ENCODE measurements at places on chromosomes 5 and 9.

DNA sequence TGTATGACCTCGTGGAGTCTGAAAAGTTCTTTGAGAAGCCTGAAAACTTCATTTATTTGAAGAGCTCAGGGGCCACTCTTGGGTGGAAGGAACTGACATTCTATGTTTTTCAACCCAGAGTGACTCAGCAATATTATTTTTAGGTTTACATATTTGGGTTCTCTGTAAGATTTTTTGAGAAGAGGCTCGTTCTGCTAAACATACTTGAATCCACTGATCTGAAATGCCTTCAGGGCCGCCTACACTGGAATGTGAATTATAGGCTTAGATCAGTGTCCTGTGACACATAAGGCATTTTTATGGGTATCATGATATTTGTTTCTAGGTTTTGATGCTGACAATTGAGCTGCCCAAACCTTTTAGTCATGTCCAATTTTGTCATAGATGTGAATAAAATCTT, 86.2 kb downstream of the PSAT1 start:
- H3K4me3 ChIP-seq: no peak overlapping the region
- DNase-seq: peak; percentile 50
- H3K36me3 ChIP-seq: no peaks in the 10 kb centered on the region
- H3K27me3 ChIP-seq: no peaks in the 10 kb centered on the region

GRCh38 chr9:99108131-99108530, 3.2 kb downstream of the TGFBR1 start:
- no peak overlapping the region for H3K27ac ChIP-seq
- H3K27me3 ChIP-seq: no peaks in the 10 kb centered on the region
- H3K4me1 ChIP-seq: peaks cover 15% of the 10 kb centered on the region
- no peak overlapping the region for H3K4me3 ChIP-seq
- no peaks in the 10 kb centered on the region for H3K36me3 ChIP-seq

- no peaks in the 10 kb centered on the region for H3K36me3 ChIP-seq
- no peak overlapping the region for H3K4me3 ChIP-seq
- no peaks in the 10 kb centered on the region for H3K4me1 ChIP-seq
Measured at GRCh38 chr9:83142389-83142788, 79.4 kb upstream of the RASEF start.

DNA sequence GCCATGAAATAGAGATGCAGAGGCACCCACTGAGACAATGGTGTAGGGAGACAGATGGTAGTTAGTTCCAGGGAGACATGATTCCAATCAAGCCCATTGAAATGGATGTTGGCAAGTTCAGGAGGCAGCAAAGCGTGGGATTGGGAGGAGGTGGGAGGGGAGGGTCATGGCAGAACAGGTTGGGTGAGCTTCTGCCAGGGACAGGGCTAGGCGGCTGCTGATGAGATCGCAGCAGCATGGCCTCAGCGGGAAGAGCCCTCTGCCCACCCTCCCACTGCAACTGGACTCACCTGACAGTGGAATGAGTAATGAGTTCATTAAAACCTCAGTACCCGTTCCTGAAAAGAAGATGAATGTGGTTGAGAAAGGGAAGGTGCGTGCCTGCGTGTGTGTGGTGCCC, 418.2 kb downstream of the CDK5RAP2 start:
- no peaks in the 10 kb centered on the region for H3K36me3 ChIP-seq
- no peak for DNase-seq
- no peak overlapping the region for H3K27ac ChIP-seq
- H3K4me1 ChIP-seq: no peaks in the 10 kb centered on the region

DNA sequence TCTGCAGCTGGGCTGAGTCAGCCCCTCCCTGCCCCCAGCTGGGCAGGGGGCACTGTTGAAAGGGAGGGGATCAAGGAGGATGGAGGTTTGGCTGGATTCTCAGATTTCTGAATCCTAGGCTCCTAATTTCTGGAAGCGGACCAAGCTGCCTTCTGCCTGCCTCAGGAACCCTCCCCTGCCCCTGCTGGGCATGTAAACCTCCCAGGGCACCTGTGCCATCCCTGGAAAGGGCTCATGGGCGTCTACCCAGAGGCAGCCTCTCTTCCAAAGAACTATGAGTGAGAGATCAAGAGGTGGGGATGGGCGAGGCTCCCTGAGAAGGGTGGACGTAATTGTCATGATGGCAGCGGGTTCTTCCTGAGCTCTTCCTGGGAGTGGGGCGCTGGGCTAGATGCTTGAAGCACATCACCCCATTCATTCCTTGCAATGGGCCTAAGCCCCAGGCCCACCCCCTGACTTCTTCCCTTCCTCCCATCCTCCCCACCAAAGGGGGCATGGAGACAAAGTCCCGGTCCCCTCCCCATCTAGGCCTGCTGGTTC, 21.6 kb downstream of the CSF1R start:
- no peak overlapping the region for H3K4me3 ChIP-seq
- DNase-seq: no peak
- no peaks in the 10 kb centered on the region for H3K27me3 ChIP-seq

DNA sequence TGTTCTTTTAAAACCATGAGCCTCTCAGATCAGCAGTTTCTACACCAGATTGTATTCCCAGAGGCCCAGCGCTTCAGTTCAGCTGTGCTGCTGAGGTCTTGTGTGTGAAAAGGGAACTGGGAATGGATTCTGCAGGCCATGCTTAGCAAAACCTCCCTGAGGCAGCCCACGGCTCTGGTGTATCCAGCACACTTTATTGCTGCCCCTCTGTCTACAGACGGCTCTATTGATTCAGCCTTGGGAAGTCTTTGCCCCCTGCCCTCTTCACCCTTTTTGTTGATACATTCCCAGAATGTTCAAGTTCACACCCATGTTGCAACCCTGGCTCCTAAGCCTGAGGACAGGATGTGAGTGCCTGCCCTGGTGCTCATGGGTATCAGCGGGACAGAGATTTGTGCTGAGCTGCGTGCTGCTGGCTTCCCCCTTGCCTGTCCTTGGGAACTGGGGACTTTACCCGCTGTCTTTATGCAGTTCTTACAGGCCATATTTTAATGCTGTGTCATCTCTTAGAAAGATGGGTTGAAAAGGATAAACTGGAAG, 37.3 kb downstream of the ARHGAP26 start:
- H3K36me3 ChIP-seq: no peaks in the 10 kb centered on the region
- no peak overlapping the region for H3K4me3 ChIP-seq
- no peak overlapping the region for H3K27ac ChIP-seq
- DNase-seq: peak; percentile 51
- no peaks in the 10 kb centered on the region for H3K27me3 ChIP-seq

- H3K4me3 ChIP-seq: peak overlapping the region; percentile 48
- H3K36me3 ChIP-seq: no peaks in the 10 kb centered on the region
- peak; percentile 94 for DNase-seq
- H3K4me1 ChIP-seq: peaks cover 26% of the 10 kb centered on the region
- no peaks in the 10 kb centered on the region for H3K27me3 ChIP-seq
Measured at GRCh38 chr5:151427258-151427657, 20.1 kb upstream of the SLC36A1 start.

DNA sequence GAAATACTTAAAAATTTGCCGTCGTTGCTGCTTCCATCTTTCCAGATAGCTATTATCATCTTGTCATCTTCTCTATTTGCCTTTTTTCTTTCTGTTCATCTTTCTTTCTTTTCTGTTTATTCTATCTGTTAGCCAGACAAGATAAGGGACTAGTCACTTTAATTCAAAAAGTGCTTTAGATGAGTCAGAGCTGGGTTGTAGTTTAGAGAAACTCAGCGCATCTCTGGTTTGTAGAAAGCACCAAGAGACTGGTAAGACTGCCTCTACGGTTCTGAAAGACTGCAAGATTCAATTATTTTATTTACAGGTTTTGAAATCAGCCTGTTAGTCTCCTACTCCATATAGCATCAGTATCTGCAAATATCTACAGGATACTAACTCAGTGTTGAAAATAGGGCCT, 562.8 kb upstream of the RIOK2 start:
- no peak overlapping the region for H3K27ac ChIP-seq
- H3K27me3 ChIP-seq: no peaks in the 10 kb centered on the region
- no peak for DNase-seq
- no peak overlapping the region for H3K4me3 ChIP-seq
- no peaks in the 10 kb centered on the region for H3K36me3 ChIP-seq

DNA sequence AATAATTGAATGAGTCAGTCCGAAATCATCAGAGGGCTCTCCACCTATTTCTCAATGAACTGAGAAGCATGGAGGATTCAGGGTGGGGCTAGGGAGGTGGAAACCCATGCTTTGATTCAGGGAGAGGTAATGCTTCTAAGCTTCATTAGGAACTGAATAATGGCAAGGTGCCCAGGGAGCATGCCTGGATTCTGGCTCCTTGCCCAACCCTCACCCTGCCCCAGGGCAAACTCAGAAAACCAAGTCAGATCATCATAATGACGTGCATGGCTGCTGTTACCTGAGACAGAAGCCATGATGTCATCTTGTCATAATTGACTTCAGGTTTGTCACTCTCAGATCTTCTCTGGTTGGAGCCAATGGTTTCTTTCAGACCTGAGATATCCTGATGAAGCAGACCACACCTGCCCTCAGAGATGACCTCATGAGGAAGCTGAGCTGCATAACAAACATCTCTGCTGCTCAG, 199.6 kb downstream of the SYK start:
- no peaks in the 10 kb centered on the region for H3K36me3 ChIP-seq
- no peaks in the 10 kb centered on the region for H3K4me1 ChIP-seq
- H3K27ac ChIP-seq: no peak overlapping the region
- no peaks in the 10 kb centered on the region for H3K27me3 ChIP-seq

DNA sequence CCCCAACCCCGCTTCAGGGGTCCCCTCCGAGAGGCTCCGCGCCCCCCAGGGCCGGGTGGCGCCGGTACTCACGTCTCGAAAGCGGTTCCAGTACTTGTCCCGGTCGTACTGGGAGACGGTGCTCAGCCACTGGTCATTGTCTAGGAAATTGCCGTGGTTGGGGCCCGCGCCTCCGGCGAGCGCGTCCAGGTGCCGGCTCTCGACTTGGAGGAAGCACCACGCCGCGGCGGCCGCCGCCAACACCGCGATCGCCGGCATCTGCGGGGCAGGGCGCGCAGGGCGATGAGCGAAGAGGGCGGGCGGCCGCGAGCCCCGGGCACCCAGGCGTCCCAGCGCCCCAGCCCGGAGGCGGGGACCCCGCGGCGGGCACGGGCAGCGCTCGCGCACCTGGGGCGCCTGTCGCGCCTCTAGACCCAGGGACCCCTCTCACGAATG, 808 bp downstream of the SPOCK1 start:
- H3K4me3 ChIP-seq: no peak overlapping the region
- H3K27me3 ChIP-seq: no peaks in the 10 kb centered on the region
- DNase-seq: no peak
- H3K27ac ChIP-seq: no peak overlapping the region
- no peaks in the 10 kb centered on the region for H3K4me1 ChIP-seq

All from Karpas-422 (cell line).